ENCODE measurements at places on chromosomes 4 and X.

DNA sequence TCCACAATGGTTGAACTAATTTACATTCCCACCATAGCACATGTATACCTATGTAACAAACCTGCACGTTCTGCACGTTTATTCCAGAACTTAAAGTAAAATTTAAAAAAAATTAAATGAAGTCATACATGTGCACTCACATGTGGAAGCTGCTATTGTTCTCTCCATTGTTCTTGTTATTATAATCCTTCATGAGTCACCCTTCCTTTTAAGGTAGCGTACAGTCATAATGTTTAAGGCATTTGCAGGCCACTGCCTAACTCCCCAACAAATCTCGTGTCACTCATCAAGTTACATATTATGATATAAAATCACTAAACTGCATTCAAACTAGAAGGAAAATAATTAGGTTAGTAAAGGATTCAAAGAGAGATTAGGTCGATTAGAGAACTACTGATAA is 63.6 kb downstream of the SLC7A11 start:
- DNase-seq = no peak

DNA sequence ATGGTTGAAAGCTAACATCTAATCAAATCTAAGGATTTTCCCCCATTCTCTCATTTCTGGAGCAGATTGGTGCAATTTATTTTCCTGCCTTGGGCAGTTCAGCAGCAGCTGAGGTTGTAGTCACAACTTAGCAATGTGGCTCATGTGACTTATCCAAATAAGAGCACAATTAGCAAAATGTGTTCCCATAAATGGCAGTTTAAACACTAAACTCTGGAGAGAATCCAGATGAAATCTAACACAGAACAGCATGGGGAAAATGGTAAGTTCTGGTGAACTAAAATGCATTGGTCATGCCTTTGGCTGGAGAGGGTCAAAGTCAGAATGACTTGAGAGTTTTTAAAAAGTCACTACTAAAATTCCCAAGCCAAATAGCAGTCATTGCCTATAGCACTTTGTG is 422.6 kb upstream of the DIPK2B start:
- no peak for DNase-seq

DNA sequence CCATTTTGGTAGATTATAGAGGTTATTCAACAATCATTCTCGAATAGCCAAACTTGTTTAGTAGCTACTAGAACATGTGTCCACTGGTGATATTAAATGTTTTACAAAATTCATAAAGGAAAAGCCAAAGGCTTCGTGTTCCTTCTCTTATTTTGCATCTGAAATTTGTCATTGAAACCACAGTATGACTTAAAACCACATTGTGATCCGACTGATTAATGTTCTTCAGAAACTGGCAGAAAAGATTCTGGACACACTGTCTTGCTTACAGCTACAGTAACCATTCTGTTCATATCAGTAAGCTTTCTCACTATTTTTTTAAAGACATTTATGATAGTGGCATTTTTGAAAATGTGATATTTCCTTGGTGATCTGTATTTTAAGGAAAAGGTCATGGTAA is 2.6 kb upstream of the SMARCA1 start:
- DNase-seq = no peak

DNA sequence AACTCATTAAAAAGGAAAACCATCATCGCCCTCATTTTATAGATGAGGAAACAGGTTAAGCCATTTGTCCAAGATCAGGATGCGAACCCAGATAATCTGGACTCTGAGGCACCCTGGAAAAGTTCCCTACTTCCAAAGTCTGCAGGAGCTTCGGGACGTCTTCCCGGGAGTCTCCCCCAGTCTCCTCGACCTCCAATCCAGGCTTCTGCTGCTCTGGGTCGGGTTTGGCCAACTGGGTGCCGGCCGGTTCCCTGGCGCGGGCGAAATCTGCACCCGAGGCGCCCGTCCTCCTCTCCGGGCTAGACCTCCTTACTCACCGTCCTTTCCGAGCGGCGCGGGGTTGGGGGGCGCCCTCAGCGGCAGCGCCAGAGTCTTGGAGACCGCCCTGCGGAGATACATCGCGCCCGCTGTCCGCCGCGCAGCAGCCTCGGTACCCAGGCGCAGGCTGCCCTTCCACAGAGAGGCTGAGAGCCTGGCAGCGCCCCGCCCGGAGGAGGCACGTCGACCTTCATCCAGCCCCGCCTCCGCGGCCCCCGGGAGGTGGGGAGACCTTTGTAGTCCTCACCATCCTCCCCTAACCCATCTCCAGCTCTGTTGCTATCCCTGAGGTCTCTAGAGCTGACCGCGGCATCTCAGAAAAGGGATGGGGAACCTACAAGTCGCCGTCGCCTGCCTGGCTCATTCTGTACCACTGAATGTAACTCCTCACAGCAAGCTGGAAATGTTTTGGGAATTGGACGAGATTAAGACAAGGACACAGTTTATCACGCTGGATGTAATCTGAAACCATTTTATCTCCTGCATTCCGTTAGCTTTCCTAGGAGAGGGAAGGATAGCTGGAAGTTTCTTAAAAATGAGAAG is at the start of gene MGARP:
MGARP (minus strand) TSS at position 466 of the 861 bp plus-strand sequence; CDS start at position 399, 67 bp downstream.
- peak; percentile 13 for DNase-seq

GRCh38 chr4:1726146-1726934 is 5.0 kb downstream of the TACC3 start:
- peak; percentile 71 for DNase-seq

GRCh38 chr4:53039741-53040458 is 177.8 kb downstream of the RASL11B start:
- no peak for DNase-seq
